ENCODE measurements at places on chromosomes 2 and 18. TPM values are rescaled to one million over a fixed set of nuclear protein-coding genes. Genes with fewer than 3 reads are reported as not detected.

DNA sequence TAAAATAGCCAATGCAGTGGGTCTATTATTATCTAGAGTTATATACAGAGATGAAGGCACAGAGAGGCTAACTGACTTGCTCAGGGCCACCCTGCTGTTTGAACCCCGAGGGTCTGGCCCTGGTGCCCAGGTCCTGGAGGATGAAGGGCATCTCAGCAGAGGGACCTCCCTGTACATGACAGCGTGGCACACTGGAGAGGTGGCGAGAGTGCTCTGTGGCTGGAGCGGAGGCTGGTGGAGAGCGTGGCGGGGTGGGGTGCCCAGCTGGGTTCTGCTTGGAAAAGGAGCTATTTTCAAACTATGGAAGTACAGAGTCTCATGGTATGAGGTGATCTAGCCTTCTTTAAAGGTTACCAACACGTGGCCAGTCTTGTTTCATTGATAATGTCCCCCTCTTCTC, 35.8 kb downstream of the GREB1 start:
- no peaks in the 10 kb centered on the region for H3K27me3 ChIP-seq
- no peak overlapping the region for H3K27ac ChIP-seq
- H3K4me1 ChIP-seq: no peaks in the 10 kb centered on the region
- DNase-seq: no peak
- no peak overlapping the region for H3K4me3 ChIP-seq
- H3K36me3 ChIP-seq: no peaks in the 10 kb centered on the region

DNA sequence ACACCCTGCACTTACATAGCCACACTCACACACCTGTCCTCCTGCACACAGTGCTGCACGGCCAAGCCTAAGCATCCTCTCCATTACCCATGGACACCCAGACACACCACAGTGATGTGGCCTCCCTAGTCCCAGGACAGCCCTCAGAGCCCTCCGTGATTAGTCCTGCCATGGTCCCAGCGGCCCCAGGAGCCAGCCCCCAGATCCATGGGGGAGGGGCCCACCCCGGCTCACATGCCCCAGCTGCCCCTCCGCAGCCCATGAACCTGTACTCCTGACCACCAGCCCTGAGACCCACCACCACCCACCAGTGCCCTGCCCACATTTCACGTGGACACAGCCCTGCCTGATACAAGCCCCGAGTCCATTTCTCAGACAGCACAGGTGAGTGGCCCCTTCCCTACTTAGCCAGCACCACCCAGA, 8.1 kb upstream of the DUSP2 start:
- H3K36me3 ChIP-seq: no peaks in the 10 kb centered on the region
- no peaks in the 10 kb centered on the region for H3K4me1 ChIP-seq
- H3K27ac ChIP-seq: no peak overlapping the region
- no peak overlapping the region for H3K4me3 ChIP-seq
- H3K27me3 ChIP-seq: no peaks in the 10 kb centered on the region

GRCh38 chr2:17184512-17184911, 333.7 kb downstream of the RAD51AP2 start:
- no peaks in the 10 kb centered on the region for H3K36me3 ChIP-seq
- no peaks in the 10 kb centered on the region for H3K4me1 ChIP-seq
- DNase-seq: no peak
- no peak overlapping the region for H3K4me3 ChIP-seq
- no peak overlapping the region for H3K27ac ChIP-seq

- no peak overlapping the region for H3K4me3 ChIP-seq
- H3K27ac ChIP-seq: peak overlapping the region; percentile 55
- no peaks in the 10 kb centered on the region for H3K4me1 ChIP-seq
- H3K36me3 ChIP-seq: no peaks in the 10 kb centered on the region
Measured at GRCh38 chr2:234291765-234292204, 205.1 kb downstream of the ARL4C start.

- no peak overlapping the region for H3K27ac ChIP-seq
- no peak for DNase-seq
- no peak overlapping the region for H3K4me3 ChIP-seq
- H3K27me3 ChIP-seq: no peaks in the 10 kb centered on the region
Measured at GRCh38 chr18:62672600-62672999, 42.7 kb upstream of the PHLPP1 start.

GRCh38 chr18:3230401-3231334, 10.9 kb upstream of the MYOM1 start:
- H3K27me3 ChIP-seq: no peaks in the 10 kb centered on the region
- H3K4me3 ChIP-seq: no peak overlapping the region
- H3K4me1 ChIP-seq: no peaks in the 10 kb centered on the region
- DNase-seq: no peak
- no peaks in the 10 kb centered on the region for H3K36me3 ChIP-seq

CD8B2 gene
- total RNA-seq: not detected

CNDP1 gene
- total RNA-seq: not detected

DNA sequence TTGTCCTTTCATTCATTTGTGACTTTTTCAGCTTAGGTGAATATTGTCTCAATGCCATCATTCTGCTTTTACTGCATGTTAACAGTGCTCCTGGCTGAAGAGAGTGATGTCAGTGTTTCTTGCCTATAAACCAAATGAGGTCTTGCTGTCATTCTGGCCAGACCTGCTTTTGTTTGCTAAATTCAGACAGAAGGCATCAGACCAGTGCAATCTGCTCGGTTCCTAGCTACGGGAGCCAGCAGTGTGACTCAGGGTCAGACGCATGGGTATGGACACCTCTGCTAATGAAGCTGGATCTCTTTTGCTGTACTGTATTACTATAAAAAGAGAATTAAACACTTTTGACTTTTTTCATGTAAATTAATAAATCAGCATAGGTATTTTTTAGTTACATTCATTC, 178.9 kb downstream of the TMEM182 start:
- H3K4me3 ChIP-seq: no peak overlapping the region
- no peaks in the 10 kb centered on the region for H3K27me3 ChIP-seq
- no peaks in the 10 kb centered on the region for H3K36me3 ChIP-seq

DNA sequence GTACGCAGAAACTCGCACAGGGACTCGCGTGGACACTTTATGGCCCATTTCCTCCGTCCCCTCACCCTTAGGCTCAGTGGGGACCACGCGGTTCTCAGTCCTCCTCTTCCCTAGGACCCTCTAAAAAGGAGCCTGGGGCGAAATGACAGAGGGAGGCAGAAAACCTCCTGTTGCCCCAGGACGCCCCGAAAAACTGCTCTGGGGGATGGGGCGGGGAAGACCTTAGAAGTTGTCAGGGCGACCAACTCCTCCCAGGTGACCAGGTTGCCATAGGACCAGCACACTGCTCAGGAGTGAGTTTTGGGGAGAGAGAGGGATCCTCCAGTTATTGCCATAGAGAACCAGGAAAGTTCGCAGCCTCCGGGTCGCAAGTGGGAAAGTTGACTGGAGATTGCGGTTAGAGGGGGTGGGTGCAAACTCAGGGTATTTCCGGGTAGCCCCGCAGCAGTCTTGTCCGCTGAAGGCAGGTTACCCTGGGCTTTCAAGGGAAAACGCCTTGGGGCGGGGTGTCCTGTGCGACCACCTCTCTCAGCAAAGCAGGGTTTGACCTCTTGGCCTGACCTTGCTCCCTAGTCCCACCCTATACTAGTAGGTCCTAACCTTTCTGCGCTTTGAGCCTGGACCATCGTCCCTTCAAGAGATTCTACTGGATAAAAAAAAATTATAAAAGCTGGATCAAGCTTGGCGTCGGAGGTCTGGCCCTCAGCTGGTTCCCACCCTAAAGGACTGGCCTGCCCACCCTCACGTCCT, 7.8 kb upstream of the PAX3 start:
- H3K27ac ChIP-seq: no peak overlapping the region
- no peak for DNase-seq
- no peaks in the 10 kb centered on the region for H3K36me3 ChIP-seq

GRCh38 chr2:223681125-223681524, 79.0 kb upstream of the SCG2 start:
- DNase-seq: no peak
- no peak overlapping the region for H3K27ac ChIP-seq
- no peaks in the 10 kb centered on the region for H3K27me3 ChIP-seq
- H3K4me1 ChIP-seq: no peaks in the 10 kb centered on the region
- H3K36me3 ChIP-seq: no peaks in the 10 kb centered on the region
- H3K4me3 ChIP-seq: no peak overlapping the region

DNA sequence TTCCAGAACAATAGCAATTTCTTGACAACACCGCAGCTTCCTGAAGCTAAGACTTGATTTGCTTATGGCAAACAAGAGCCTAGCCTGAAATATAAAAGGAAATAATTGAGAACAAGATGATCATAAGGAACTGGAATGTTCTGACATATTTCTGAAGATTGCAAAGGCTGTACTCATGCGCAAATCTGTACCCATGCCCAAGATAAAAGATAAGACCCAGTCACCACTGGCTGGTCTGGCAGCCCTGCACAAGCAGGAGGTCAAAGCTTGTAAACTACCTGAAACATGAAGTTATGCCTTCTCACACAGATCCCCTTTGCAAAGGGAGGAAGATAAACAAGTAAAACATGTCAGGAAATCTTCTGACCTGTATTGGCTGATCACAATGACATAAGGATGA, 160.8 kb upstream of the GYPC start:
- no peaks in the 10 kb centered on the region for H3K27me3 ChIP-seq
- DNase-seq: no peak
- H3K4me3 ChIP-seq: no peak overlapping the region
- no peaks in the 10 kb centered on the region for H3K4me1 ChIP-seq
- H3K27ac ChIP-seq: no peak overlapping the region

MAP3K19 gene
- not detected for total RNA-seq

GRCh38 chr2:106115250-106115649, 78.9 kb downstream of the UXS1 start:
- no peak for DNase-seq
- peaks cover 38% of the 10 kb centered on the region for H3K36me3 ChIP-seq
- H3K4me3 ChIP-seq: no peak overlapping the region
- no peak overlapping the region for H3K27ac ChIP-seq

- no peaks in the 10 kb centered on the region for H3K36me3 ChIP-seq
- H3K27ac ChIP-seq: peak overlapping the region; percentile 61
- DNase-seq: peak; percentile 78
- H3K4me3 ChIP-seq: no peak overlapping the region
Measured at GRCh38 chr2:222714361-222715241, 43.1 kb downstream of the MOGAT1 start.

GRCh38 chr2:60745761-60746160, 10.3 kb upstream of the PAPOLG start:
- H3K27me3 ChIP-seq: no peaks in the 10 kb centered on the region
- H3K27ac ChIP-seq: no peak overlapping the region
- no peaks in the 10 kb centered on the region for H3K4me1 ChIP-seq
- DNase-seq: no peak

DNA sequence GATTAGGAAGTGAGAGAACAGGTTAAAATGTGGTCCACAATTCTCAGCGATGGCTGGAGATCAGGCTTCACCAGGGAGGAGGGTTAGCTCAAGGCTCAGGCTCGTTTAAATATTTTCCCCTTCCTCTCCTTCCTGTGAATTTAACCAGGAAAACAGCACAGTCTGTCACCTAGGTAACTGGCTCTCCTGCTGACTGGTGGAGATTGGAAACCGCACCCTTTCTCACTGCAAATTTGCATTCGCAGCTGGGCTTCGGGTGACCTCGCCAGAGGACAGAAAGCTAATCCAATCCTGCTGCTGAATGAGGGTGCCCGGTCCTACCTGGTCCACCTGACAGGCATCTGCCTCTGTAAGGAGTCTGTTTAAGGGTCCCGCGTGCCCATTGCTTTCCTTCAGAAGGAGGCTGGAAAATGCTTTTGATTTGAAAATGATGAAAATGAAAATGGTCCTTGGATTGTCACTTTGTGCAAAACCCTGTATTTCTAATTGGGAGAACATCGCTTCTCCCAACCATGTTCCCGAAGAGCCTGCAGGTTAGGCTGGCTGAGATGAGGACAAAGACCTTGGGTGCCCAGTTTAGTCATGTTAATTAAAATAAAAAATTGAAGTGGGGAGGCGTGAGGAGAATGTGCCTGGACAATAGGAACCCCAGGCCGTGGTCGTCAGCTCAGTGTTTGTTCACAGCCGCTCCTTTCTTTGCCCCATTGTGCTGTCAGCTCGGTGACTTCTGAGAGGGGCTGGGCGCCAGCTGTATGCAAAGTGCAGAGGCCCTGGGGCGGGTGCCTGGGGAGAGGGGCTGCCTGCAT, 43.4 kb upstream of the MTCL1 start:
- no peaks in the 10 kb centered on the region for H3K4me1 ChIP-seq
- DNase-seq: peak; percentile 37
- H3K36me3 ChIP-seq: no peaks in the 10 kb centered on the region
- H3K27ac ChIP-seq: no peak overlapping the region

GRCh38 chr2:124996406-124996805, 971.3 kb downstream of the CNTNAP5 start:
- no peaks in the 10 kb centered on the region for H3K4me1 ChIP-seq
- no peak overlapping the region for H3K27ac ChIP-seq
- DNase-seq: no peak
- no peaks in the 10 kb centered on the region for H3K27me3 ChIP-seq

Measured in stomach (tissue), 19 donors.